Fibroblast of the aortic adventitia (primary cell): ENCODE measurements at places on chromosomes 1 and 21. TPM values are rescaled to one million over a fixed set of nuclear protein-coding genes. Genes with fewer than 3 reads are reported as not detected.

The RBM34 gene
- total RNA-seq, result 55.2 and 118 TPM in 2 replicates

The FCRL2 gene
- total RNA-seq, result not detected in 2 replicates

The NEGR1 gene
- 1.1 and 20.7 TPM in 2 replicates for total RNA-seq

The MKNK1 gene
- 15.4 and 17.7 TPM in 2 replicates for total RNA-seq

The CDK18 gene
- 0.27 and 1.6 TPM in 2 replicates for total RNA-seq

GRCh38 chr1:244327533-244327932 is 124.2 kb downstream of the ADSS2 start:
- no peak for DNase-seq

DNA sequence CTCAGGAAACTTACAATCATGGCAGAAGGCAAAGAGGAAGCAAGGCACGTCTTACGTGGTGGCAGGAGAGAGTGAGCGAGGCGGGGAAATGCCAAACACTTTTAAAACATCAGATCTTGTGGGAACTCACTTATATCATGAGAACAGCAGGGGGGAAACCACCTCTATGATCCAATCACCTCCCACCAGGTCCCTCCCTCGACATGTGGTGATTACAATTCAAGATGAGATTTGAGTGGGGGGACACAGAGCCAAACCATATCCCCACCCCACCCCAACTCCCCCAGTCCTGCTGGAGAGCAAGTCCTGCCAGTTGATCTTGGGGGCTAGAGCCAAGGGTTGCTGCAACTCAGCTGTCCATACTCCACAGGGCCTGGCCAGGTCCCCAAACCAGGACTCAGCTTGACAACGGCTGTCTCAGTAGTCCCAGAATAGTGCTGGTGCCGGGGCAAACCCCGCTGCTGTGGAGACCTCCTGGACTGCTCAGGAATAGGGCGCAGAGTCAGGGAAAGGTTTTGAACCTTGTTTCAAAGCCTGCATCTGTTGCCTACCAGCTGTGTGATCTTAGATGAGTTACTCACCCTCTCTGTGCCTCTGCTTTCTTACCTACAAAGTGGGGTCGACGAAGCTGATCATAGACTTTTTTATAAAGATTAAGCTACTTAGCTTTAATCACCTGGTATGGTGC is 79.5 kb downstream of the STUM start:
- no peak for DNase-seq

- DNase-seq, result no peak
Measured at GRCh38 chr21:42350318-42350910, 380 bp downstream of the TFF2 start.

GRCh38 chr1:1748686-1749321 is 24.6 kb upstream of the CDK11A start:
- DNase-seq, result no peak

DNA sequence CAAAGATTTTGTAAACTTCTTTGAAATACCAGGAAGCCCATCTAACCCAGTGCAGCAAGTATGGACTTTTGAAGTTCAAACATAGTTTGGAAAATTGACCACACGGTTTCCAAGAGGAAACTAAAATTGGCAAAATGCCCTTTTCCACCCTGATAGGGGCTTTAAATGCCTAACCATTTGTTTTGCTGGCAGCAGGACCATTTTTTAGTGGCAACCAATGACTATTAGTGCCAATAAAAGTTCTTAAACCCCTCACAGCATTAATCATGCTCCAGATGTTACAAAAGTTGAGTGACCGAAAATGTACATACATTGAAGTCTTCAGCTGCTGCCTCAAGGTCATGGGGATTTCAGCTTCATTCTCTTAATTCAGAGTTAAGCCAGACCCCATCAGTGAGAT is 46.4 kb upstream of the ENAH start:
- DNase-seq, result peak; percentile 58

- no peak for DNase-seq
Measured at GRCh38 chr1:24103408-24103807, 8.5 kb downstream of the MYOM3 start.

DNA sequence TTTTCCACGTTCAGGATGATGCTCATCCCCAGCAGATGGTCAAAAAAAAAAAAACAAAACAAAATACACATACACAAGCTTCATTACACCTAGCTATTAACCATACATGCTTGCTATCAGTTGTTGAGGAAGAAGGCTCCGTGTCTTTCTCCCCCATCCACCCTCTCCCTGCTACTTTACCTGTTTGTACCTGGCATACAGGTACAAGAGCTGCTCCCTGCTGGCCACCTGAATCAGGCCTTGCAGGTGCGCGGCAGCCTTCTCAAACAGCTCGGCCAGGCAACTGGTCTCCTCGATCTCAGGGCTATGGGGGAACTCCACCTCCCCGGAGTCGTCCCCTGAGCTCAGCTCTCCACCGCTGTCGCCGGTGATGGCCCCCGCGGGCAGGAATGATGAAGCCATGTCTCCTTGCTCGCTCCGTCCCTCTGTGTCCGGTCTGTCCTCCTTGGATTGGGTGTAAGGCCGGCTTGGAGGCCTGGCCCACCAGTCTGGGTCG is 464 bp downstream of the ACBD6 start:
- DNase-seq, result no peak

DNA sequence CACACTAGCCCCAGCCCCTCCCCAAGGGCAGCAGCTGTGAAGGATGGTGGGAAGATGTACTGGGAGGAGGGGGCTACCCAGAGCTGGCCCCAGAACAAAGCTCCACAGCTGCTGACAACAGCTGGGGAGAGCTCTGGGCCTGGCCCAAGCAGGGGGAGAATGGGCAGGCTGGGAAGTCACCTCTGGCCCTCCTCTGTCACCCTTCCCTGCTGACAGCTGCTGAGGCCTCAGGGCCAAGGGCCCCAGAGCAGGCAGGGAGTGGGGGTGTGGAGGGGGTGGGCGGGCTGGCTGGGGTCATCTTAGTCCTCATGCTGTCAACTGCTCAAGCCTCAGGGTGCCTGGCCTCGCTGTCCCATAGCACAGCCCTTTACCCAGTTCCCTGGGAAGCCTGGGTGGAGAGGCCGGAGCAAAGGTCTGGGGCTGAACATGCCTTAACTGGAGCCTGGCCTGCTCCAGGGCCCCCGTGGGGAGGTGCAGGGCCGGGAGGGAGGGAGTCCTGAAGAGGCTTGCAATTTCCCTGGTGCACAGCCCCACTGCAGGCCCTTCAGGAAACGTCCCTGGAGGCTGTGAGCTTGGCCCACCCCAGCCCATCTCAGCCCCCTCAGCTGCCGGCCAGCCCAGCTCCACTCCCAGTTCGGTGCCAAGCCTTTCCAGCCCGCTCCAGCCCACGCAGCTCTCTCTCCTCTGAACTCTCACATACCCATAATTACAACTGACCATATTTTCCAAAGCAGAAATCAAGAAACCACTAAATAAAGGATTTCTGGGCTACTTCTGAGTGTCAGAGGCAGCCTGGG is 25.7 kb downstream of the HSPG2 start:
- peak; percentile 71 for DNase-seq

GRCh38 chr1:232550007-232550406 is 79.9 kb downstream of the SIPA1L2 start:
- DNase-seq, result no peak

DNA sequence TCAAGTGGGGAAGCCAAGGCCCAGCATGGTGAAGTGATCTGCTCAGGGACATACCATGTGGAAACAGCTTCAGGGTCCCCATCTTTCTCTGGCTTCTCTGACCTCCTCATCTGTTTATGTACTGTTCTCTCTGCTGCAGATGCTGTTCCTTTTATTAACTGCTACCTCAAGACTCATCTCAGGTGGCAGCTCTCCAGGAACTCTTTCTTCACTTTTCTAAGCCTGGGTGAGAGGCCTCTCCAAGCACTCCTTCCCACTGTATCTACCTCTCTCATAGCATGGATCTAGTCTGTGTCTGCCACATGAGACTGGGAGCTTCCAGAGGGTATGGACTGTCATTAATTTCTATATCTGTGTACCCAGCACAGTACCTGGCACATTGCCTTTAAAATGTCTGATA is 73.4 kb upstream of the PPM1J start:
- peak; percentile 63 for DNase-seq

DNA sequence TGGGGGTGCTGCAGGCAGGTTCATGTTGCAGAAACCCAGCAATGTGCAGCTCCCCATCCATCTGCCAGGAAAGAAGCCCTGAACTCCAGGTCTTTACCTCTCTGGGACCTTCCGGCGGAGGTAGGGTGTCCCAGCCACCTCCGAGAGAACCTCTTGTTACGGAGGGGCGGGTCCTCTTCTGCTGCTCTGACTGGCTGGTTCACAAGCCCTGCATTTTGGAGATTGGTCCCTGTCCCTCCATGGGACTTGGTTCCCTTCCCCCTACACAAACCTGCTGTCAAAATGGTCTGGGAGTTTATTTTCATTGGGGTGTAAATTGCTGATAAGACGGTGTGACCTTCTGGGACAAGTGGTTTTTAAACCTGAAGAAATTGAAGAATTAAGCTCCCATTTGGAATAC is 8.0 kb upstream of the CELSR2 start:
- DNase-seq, result no peak

GRCh38 chr1:171220581-171221054 is 27.7 kb upstream of the FMO1 start:
- DNase-seq, result peak; percentile 22

- peak; percentile 49 for DNase-seq
Measured at GRCh38 chr1:16605532-16606505, 7.5 kb downstream of the NBPF1 start.

- no peak for DNase-seq
Measured at GRCh38 chr1:54329312-54330003, 76.7 kb downstream of the SSBP3 start.

GRCh38 chr1:173201969-173202368 is 5.2 kb downstream of the TNFSF4 start:
- no peak for DNase-seq

DNA sequence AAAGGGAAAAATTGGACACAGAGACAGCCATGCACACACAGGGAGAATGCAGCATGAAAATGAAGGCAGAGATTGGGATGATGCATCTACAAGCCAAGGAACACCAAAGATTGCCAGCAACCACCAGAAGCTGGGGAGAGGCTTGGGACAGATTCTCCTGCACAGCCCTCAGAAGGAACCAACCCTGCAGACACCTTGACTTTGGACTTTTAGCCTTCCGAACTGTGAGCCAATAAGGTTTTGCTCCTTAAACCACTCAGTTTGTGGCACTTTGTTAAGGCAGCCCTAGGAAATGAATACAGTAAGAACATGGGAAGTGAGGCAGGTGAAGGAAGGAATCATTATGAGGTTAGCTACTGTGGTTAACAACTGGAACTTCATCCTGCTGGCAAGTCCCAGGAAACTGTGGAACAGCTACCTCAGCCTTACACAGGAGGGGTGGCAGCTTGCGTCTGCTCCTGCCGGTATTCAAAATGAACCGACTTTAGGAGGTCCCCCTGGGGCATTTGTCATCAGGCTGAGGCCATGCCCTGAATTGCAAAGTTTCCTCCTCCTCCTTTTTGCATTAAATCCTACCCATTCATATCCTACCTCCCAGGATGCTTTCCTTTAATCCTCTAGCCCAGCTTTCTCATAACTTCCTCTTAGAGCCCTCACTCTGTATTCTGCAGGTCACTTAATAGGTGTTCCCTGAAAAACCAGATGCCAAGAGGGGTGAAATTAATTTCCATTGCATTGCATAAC is 15.4 kb downstream of the CD247 start:
- DNase-seq, result no peak
